ENCODE measurements at places on chromosomes 7 and 10.

DNA sequence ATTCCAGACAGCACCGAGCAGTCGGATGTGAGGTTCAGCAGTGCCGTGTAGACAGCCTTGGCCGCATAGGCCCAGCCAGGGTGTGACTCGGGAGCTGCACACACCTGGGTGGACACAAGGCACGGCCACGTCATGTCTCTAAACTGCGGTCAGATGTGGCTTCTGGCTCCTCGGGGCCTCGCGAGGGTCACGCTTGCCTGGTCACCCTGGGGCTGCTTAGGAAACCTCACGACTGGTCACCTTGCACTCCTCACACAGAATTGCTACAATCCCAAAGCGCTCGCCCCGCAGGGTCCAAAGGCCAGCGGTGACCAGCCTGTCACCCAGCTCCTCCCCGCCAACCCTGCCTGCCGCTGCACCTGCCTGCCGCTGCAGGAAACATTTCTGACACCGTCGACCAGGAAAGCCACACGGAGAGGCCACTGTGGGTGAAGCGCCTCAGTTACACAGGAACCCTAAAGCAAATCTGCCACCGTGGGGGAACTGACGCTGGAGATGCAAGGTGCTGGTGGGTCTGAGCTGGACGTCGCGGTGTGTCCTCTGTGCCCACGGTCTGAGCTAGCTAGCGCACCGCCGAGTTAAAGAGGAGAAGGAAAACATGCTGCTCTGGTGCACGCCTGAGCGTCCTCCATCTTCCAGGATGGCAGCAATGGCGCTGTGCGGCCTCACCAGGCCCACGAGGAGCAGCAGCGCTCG is 5.0 kb downstream of the GPER1 start:
- DNase-seq, result no peak

GRCh38 chr10:86342111-86342863 is 24.3 kb downstream of the GRID1 start:
- DNase-seq, result no peak

DNA sequence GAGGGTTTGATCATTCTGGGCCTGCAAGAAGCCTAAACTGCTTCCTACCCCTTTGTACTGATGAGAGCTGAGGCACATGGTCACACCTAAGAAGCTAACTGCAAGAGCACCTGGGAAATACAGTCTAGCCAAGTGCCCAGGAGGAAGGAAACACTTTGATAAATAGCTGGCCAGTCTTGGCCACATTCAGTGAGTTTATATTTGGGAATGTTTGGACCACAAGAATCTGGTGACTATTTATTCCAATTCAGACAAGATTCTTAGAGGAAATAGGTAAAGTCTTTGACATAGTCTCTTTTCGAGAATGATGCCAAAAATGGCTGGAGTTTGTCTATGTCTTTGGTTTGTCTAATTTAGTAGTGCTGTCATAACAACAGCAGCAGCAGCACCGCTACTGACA is 213.6 kb downstream of the KIF20B start:
- no peak for DNase-seq

DNA sequence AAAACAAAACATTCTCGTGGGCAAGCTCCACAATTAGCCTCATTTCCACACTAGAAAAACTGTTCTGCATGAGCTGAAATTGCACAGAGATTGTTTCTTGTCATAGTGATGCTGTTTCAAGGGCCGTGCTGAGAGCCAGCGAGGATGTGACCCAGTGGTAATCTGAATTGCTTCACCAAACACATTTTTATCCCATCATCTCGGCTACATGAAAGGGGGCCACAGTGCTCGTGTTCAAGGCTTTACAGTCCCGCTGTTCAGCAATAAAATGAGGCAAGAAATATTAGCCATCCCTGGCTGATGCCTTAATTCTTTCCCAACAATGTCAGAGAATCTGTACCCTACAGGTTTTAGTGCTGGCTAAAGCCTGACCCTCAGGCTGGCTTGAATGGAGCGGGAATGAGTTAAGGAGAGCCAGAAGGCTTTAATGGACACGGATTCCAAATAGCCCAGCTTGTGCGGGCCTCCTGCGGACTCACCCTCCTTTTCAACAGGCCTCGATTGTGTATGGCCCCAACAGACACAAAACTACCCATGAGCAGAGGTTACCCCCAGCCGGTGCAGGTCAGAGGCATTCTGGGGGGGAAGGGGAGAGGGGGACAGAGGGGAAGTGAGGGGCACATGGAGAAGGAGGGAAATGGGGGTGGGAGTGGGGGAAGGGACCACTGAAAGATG is 2.0 kb upstream of the GDF10 start:
- no peak for DNase-seq

DNA sequence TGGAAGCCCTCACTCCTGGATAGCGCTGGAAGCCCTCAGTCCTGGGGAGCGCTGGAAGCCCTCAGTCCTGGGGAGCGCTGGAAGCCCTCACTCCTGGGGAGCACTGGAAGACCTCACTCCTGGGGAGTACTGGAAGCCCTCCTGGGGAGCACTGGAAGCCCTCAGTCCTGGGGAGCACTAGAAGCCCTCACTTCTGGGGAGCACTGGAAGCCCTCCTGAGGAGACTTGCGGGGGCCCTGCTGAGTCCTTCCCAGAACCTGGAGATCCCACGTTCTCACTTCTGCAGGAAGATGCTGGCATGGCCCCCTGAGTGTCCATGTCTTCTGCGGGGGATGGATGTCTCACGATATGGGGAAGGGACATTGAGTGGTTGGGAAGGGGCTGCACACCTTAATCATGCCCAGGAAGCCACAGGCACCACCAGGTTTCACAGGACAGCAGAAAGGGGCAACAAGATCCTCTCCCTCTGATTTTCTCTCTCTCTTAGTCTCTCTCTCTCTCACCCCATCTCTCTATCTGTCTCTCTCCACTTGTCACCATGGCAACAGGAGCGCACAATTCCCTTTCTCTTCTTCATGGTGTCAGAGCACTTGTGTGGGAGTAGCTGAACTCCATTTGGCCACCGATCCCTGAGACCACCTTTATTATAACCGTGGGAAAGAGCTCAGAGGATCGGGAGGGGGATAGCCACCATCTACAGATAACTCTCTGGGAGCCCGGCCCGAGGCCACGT is 267.0 kb downstream of the TCERG1L start:
- no peak for DNase-seq

DNA sequence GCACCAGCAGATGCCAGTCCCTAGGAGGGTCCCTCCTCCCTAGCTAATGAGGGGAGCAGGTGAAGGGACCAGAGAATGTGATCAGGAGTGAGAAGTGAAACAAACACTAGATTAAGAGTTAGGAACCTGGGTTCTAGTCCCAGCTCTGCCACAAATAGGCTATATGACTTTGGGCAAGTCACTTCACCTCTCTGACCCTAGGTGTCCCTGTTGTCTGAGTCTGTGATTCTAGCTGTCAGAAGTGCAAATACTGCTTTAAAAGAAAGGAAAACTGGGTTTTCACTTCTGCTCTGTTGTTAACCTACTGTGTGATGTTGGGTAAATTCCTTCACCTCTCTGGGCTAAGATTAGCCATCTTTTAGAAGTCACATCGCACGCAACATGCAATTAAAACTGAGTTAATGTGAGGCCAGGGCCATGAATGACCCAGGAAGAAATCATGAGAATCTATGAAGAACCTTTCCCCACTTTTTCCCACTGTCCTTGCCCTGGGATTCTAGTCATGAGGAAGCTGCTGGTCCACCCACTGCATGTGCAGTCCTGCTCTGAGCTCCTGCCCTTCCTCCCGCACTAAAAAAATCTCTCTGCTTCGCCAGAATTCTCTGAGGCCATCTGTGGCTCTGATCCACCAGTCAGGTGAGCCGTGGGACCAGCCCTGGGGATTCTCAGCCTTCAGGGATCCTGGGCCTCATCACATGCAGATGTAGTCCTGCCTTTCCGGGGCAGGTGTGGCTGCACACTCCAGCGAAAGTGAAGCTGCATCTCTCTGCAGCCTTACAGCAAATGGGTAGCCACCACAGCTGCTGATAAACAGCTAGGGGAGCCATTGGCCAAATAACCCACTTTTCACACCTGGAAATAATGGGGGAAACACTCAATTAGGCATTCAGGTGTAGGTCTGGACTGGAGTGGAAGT is 181.7 kb downstream of the PLXNA4 start:
- no peak for DNase-seq

DNA sequence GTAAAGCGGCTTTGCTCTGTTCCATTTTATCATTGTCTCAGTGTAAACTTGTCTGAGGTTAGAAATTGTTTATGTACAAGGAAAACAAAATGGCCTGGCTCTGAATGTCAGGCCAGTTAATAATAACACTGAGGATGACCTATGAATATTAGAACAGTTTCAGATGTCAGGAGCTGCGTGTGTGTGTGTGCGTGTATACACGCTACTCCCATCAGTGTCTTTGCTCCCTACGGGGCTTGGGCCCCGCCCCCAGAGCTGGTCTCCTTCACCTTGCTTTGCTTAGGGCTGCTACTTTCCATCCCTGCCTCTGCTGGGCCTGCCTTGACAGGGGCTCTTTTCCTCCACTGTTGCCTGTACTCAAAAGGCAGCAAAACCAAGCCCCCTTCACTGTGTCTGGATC is 142.3 kb upstream of the BET1 start:
- DNase-seq, result no peak

GRCh38 chr7:27897441-27897847 is 157.5 kb downstream of the TAX1BP1 start:
- no peak for DNase-seq

DNA sequence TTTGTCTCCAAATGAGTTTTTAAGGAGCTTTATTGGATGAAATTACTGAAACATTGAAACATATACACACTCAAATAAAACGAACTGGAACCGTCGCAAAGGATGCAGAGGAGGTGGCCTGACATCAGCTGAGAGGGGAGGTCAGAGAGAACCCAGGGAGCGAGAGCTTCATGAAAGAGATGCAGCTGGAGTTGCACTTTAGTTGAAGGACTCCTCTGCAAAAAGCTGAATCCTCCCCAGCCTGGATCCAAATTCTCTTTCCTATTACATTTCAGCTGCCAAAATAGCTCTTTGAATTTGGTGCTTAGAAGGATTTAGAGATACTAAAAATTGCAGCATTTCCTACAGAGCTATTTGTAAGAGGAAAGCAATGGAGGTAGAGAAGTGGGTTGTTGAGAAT is 140.0 kb upstream of the DPP6 start:
- DNase-seq, result no peak

Data from T-helper 1 cell (primary cell).